ENCODE measurements at places on chromosomes 4 and X. TPM values are rescaled to one million over a fixed set of nuclear protein-coding genes. Genes with fewer than 3 reads are reported as not detected.

DNA sequence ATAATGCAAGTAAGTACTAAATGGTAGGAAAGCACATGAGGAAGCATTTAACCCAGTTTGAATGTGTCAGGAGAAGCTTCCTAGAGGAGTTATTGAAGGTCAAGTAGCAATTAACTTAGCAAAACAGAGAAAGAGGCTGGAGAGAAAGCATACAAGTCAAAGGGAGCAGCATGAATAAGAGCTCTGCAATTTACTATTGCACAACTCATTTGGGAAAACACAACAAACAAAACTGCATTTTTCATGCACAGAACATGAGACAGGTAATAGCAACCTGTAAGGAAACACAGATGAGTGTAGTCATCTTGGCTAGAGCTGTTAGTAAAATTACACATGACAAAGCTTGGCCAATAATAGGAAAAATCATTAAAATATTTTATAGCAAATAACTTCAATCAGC is 538.1 kb downstream of the PPP4R3C start:
- no peak for DNase-seq

DNA sequence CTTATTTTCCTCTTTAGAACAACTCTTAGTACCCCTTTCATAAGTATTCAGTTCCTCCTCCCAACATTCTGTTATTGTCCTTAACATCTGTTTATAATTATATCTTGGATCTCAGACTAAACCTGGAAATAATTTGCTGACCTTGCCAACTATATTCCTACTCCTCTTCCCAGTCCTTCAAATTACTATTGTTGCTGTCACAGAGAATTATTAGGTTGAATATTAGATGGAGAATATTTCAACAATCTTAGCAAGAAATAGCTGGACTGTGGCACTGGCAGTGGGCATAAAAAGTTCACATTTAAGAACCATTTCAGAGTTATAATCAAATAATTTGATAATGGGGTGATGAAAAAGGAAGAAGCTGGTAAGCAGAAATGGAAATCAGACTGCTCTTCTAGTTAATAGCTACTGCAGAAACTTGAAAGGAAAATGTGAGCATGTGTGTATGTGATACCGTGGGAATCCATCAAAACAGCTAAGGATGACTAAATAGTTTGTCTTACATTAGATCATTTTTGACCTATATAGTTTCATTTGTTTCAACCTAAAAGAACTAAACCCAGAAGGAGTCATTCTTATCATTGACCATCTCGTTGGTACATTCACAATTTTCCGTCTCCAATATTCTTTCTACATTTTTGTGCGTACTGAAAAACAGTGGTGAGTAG is 43.3 kb upstream of the PRDM8 start:
- no peak for DNase-seq

- DNase-seq = peak; percentile 39
Measured at GRCh38 chrX:133745349-133745748, 240.0 kb downstream of the GPC3 start.

The AMBN gene
- total RNA-seq = not detected

The STBD1 gene
- 3.6 TPM for total RNA-seq

DNA sequence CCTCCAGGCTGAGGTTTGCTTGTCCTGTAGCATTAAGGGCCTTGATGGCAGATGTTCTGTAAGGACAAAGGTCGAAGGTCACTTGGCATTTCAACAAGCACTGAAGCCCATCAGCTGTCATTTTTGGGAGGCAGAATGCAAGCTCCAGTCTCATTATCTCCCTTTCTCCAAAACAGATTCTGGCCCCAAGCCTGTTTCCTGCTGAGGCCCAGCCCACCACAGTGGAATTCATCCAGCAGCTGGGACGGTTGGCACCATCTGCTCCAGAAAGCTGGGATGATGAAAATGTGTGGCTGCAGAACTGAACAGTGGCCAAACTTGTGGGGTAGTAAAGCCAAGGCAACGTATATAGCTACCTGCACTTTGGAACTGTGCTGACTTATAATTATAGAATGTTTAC is 17.7 kb upstream of the PPEF2 start:
- DNase-seq = no peak

Measured in CD4-positive, alpha-beta memory T cell (primary cell).